GM03348 (cell line): ENCODE measurements at places on chromosomes 1 and 21.

DNA sequence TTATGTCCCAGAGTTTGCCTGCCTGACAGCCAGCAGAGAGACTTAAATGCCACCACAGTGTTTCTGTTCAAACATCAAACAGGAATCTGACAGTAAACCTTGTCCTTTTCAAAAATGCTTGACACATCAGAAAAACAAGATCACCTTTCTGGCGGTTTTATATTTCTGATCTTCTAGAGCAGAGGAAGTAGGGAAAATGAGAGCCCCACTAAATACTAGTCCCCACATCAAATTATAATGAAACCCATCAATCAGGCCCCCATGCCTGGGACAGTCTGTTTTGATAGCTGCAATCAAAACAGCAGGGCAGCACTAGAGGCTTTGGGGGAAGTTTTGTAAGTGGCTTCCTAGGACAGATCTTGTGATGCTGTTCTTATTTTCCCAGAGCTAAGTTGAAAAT, 129.3 kb downstream of the CNIH3 start:
- DNase-seq = no peak

- peak; percentile 24 for DNase-seq
Measured at GRCh38 chr21:29376556-29376955, 77.8 kb downstream of the BACH1 start.

DNA sequence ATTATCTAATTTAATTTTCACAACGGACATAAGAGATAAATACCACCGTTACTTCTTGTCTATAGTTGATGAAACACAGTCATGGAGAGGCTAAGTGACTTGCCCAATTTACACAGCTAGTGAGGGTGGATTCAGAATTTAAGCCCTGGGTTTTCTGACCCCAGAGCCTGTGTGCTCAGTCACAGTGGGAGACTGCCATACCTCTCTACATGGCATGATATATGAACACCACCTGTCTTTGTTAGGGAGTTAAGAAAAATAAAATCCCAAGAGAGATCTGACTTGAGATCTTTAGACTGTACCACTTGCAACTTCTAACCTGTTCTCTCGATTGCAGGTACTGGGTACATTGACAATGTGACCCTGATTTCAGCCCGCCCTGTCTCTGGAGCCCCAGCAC, 40.3 kb downstream of the LAMC2 start:
- DNase-seq = no peak

GRCh38 chr1:79845936-79846335, 839.4 kb upstream of the ADGRL4 start:
- peak; percentile 15 for DNase-seq

DNA sequence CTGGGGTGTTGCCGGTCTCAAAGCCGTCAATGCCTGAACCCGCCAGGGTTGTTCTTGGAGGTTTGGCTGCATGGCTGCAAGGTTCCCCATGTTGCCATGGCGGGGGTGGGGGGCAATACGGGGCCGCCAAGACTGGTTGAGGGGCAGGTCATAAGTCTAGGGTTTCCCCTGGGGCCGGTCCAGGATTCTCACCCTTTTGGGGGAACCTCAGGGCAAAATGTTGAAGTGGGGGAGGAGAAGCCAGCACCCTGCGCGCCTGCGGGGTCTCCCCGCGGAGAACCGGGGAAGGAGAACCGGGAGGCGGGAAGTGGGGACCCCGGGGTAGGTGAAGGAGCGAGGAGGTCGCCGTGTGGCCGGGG, 401 bp upstream of the ARHGEF10L start:
- DNase-seq = no peak

GRCh38 chr1:192880231-192880630, 71.4 kb downstream of the RGS2 start:
- DNase-seq = no peak
